ENCODE measurements at places on chromosomes 3 and 15. TPM values are rescaled to one million over a fixed set of nuclear protein-coding genes. Genes with fewer than 3 reads are reported as not detected.

DNA sequence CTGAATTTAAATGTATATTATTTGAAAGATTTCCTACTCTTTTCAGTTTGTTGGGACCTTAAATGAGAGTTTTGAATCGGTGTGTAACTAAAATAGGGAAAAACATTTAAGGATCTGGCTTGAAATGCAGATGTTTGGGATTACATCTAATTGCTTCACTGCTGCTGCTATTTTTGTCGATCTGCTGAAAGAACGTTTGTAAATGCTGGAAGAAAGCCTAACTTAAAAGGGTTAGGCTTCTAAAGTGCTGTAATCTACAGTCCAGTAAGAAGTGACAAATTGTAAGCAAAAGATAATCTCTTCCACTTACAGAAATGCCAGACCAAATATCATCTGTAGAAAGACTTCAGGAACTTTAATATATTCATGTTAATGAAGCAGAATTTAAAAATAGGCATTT, 691.6 kb downstream of the ZNF385D start:
- no peak overlapping the region for H3K4me3 ChIP-seq
- no peaks in the 10 kb centered on the region for H3K4me1 ChIP-seq
- H3K27me3 ChIP-seq, result no peaks in the 10 kb centered on the region

GRCh38 chr3:195034541-195034940, 236.4 kb downstream of the XXYLT1 start:
- no peak for DNase-seq
- no peak overlapping the region for H3K27ac ChIP-seq
- no peaks in the 10 kb centered on the region for H3K27me3 ChIP-seq
- H3K4me1 ChIP-seq, result peaks cover under 1% of the 10 kb centered on the region

- H3K27me3 ChIP-seq, result no peaks in the 10 kb centered on the region
- no peak overlapping the region for H3K4me3 ChIP-seq
- H3K27ac ChIP-seq, result no peak overlapping the region
- DNase-seq, result peak; percentile 57
These were observed 23.5 kb downstream of the DRD3 start for GRCh38 chr3:114155370-114155821.

DNA sequence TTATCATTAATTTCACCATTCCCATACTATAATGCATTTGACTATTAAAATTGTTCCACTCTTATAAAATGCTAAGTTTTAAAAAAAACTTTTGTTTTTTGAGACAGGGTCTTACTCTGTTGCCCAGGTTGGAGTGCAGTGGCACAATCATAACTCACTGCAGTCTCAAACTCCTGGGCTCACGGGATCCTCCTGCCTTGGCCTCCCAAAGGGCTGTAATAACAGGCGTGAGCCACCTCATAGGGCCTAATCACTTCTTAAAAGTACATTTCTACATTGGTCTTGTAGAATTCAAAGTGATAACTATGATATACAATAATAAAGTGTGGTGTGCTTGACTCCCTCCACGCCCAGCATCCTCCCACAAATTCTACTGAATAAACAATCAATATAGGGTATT, 3.0 kb downstream of the DENND4A start:
- no peak for DNase-seq
- no peaks in the 10 kb centered on the region for H3K27me3 ChIP-seq
- H3K4me3 ChIP-seq, result no peak overlapping the region
- peaks cover 18% of the 10 kb centered on the region for H3K4me1 ChIP-seq
- H3K27ac ChIP-seq, result no peak overlapping the region

DNA sequence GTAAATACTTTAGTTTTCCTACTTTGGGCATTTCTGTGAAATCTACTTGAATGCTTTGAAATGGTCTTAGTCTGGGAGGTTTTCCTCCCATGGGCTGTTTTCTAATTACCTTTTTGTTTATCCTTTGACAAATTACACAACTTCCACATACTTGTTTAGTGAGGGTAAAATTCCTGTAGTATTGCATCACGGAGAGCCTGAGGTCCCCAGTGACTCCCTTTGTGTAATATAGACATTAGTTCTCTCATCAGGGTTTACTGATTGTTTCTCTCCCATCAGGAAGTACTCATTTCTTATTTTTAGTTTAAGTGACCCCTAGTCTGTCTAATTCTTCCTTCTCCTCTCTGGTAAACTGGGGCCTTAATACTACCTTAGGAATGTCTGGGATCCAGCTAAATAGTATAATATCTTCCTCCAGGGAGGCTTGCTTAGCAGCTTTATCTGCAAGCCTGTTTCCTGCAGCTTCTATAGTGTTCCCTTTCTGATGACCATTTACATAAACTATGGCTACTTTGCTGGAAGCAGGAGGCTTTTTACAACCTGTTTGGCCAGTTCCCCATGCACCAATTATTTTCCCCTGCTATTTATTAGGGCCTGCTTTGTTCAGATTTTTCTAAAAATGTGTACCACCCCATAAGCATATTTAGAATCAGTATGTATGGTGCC, 87.2 kb upstream of the XCR1 start:
- H3K27ac ChIP-seq, result no peak overlapping the region
- H3K36me3 ChIP-seq, result no peaks in the 10 kb centered on the region
- no peak for DNase-seq
- H3K27me3 ChIP-seq, result no peaks in the 10 kb centered on the region

The GCSAM gene
- 0.06 TPM for total RNA-seq

The AGTR1 gene
- 4.4 TPM for total RNA-seq

DNA sequence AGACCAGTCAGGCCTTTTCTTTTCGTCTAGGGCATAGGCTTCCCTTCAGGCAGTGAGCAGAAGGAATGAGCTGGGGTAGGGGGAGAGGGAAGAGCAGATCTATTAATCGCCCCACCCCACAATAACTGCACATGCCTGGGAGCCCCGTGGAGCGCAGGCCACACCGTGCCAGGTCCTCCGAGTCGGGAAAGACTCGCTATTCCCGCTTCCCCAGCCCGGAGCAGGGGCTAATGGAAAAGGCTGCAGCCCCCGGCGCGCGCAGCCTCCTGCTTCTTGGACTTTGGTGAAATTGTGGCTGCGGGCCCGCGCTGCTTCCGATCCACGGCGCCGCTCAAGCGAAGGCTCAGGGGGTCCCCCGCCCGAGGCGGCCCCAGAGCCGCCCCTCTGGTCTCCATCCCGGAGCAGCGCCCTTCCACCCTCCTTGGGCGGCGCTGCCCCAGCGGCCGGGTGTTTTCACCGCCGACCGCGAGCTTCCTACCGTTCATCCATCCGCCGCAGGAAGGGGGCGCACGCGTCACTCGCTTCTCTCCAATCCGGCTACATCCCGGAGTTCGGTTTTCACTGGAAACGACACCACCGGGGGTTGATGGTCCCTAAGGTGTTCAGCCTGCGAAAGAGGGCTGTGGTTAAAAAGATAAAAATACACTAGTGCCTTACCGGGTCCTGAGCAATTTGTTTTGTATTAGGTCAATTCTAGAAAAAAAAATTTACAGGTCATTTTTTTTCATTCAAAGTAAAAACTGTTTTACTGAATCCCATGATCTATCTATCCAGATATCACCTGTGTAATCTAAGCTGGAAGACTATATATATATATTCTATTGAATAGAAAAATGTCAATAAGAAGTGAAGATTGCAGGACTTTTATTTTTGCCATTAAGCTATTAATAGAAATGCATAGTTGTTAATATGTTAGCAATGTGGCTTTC, 4.4 kb upstream of the SYNM start:
- peaks cover 7% of the 10 kb centered on the region for H3K4me1 ChIP-seq
- no peaks in the 10 kb centered on the region for H3K27me3 ChIP-seq
- peak; percentile 89 for DNase-seq
- no peak overlapping the region for H3K27ac ChIP-seq
- peak overlapping the region; percentile 56 for H3K4me3 ChIP-seq

The TPRG1 gene
- 15.9 TPM for total RNA-seq

The ATP8B4 gene
- 2.4 TPM for total RNA-seq

The SLC12A6 gene
- 72.8 TPM for total RNA-seq

- DNase-seq, result no peak
- no peaks in the 10 kb centered on the region for H3K36me3 ChIP-seq
- peaks cover 5% of the 10 kb centered on the region for H3K4me1 ChIP-seq
- no peak overlapping the region for H3K27ac ChIP-seq
These were observed 630 bp downstream of the CACNA2D2 start for GRCh38 chr3:50502584-50503423.

The NR1I2 gene
- total RNA-seq, result 0.47 TPM

DNA sequence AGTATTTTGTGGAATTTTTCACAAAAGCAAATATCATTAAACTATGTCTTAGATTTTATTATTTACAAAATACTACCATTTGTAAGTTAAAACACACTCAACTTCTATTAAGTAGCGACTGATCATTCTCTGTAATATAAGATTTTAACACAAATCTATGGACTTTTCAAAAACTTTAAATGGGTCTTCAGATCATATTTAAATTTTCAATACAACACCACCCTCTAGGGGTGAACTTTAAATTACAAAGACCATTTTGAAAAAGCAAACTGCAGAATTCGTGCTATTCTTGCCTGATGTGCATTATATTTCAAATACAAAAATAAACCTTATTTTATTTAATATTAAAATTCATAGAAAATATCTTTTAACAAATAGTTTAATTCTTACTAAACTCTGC, 8.2 kb upstream of the VGLL4 start:
- no peak overlapping the region for H3K4me3 ChIP-seq
- no peaks in the 10 kb centered on the region for H3K4me1 ChIP-seq
- no peak for DNase-seq
- no peaks in the 10 kb centered on the region for H3K27me3 ChIP-seq
- no peaks in the 10 kb centered on the region for H3K36me3 ChIP-seq
- no peak overlapping the region for H3K27ac ChIP-seq

DNA sequence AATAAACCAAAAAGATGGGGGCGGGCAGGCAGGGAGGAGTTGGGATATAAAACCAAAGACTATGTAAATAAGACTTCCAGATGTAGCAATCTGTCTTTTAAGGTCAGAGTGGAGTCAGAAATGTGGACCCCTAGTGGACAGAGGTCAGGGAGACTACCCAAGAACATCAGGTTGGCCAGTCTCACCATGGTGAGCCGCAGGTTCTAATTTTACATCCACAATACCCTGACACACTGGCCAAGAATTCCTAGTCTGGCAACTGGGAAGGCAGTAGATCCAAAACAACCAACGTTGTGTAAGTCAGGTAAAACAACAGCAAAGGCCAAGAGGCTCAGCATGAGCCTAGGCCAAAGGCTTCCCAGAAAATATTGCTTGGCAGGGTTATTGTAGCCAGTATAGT, 203.4 kb downstream of the FOXP1 start:
- no peaks in the 10 kb centered on the region for H3K27me3 ChIP-seq
- H3K4me1 ChIP-seq, result no peaks in the 10 kb centered on the region
- no peak for DNase-seq

DNA sequence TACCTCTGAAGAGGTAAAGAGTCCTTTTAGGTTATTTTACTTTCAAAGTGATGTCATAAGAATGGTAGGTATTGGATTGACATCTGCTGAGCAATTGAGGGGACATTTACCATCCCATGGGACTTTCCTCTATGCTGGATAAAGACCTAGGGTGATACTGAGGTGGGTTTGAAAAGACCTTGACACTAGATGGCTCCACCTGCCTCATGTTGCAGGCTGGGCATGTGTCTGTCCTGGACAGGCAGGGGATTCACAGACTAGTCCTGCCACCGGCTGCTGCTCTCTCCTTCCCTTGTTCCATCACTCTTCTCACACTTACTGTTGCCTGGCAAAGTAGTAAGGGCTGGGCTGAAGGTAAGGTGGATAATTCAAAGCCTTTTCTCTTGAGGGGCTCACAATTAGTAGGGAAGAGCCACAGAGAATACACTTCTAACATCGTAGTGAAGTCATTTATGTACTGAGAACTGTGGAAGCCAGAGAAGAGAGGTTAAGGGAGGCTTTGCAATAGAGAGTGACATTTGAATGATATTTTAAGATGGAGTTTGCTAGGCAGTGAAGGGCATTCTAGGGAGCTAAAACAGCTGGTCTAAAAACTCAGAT, 27.7 kb downstream of the TRAK1 start:
- H3K4me1 ChIP-seq, result peaks cover 24% of the 10 kb centered on the region
- H3K27ac ChIP-seq, result no peak overlapping the region
- H3K27me3 ChIP-seq, result no peaks in the 10 kb centered on the region
- no peak overlapping the region for H3K4me3 ChIP-seq
- DNase-seq, result peak; percentile 51

DNA sequence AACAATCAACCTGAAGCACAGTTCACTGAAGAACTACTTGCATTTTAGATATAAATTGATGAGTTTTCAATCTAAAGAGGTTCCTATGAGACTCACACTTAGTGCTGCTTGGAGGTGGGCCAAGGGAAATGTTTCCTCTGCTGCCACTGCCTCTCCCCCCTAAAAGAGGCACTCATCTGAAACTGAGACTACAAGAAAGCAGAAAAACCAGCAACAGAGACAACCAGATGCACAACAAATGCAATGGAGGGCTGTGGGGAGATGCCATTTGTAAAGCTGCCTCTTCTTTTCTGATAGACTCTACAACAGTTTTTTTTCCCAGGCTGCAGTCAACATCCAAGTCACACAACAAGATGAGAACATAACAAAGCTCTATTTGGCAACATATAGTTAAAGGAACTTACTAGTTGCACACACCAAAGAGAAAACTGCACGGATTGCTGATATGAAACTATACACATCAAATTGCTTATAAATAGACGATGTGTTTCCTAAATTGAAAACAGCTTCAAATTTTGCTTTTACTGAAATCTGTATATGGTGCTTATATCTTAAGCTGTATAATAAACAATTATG, 11.0 kb downstream of the TSPAN3 start:
- H3K4me1 ChIP-seq, result peaks cover 16% of the 10 kb centered on the region
- H3K27ac ChIP-seq, result no peak overlapping the region
- no peaks in the 10 kb centered on the region for H3K36me3 ChIP-seq
- H3K27me3 ChIP-seq, result no peaks in the 10 kb centered on the region
- no peak overlapping the region for H3K4me3 ChIP-seq

- peaks cover 8% of the 10 kb centered on the region for H3K4me1 ChIP-seq
- no peaks in the 10 kb centered on the region for H3K27me3 ChIP-seq
- DNase-seq, result no peak
- H3K36me3 ChIP-seq, result no peaks in the 10 kb centered on the region
- H3K4me3 ChIP-seq, result no peak overlapping the region
These were observed 93.1 kb downstream of the ARHGEF26 start for GRCh38 chr3:154214306-154214705.

GRCh38 chr3:119295816-119296726, 1.9 kb downstream of the ARHGAP31 start:
- no peaks in the 10 kb centered on the region for H3K27me3 ChIP-seq
- H3K36me3 ChIP-seq, result no peaks in the 10 kb centered on the region
- H3K4me3 ChIP-seq, result peak overlapping the region; percentile 64
- no peaks in the 10 kb centered on the region for H3K4me1 ChIP-seq
- no peak for DNase-seq
- H3K27ac ChIP-seq, result no peak overlapping the region

DNA sequence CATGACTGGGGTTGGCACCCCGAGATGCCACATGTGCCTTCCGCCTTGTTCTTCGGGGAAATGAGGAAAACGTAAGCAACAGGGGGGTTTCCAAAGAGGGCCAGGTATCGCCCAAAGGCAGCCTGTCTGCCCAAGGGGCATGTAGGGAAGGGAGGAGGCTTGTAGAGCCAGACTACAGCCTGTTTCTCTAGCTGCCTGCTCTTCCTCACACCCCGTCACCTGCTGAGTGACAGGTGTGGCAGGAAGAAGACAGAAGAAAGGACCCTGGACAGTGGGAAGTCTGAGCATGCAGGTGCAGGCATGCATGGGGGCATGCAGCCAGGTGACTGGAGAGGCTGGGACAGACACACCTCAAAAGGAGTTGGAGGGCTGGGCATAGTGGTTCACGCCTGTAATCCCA, 9.8 kb downstream of the PLA2G4E start:
- no peak for DNase-seq
- H3K27me3 ChIP-seq, result no peaks in the 10 kb centered on the region
- H3K27ac ChIP-seq, result no peak overlapping the region
- H3K4me3 ChIP-seq, result no peak overlapping the region

- DNase-seq, result no peak
- H3K4me1 ChIP-seq, result no peaks in the 10 kb centered on the region
- H3K27ac ChIP-seq, result no peak overlapping the region
- H3K4me3 ChIP-seq, result no peak overlapping the region
These were observed 94.2 kb downstream of the SLC9A9 start for GRCh38 chr3:143754090-143754489.

The POC1A gene
- total RNA-seq, result 21.7 TPM

The NXPE3 gene
- 11.7 TPM for total RNA-seq

Measured in testis (tissue), 5 donors.